ENCODE measurements at places on chromosomes 16 and 17.

GRCh38 chr17:58560511-58560910, 46.1 kb upstream of the MTMR4 start:
- DNase-seq: peak; percentile 6

DNA sequence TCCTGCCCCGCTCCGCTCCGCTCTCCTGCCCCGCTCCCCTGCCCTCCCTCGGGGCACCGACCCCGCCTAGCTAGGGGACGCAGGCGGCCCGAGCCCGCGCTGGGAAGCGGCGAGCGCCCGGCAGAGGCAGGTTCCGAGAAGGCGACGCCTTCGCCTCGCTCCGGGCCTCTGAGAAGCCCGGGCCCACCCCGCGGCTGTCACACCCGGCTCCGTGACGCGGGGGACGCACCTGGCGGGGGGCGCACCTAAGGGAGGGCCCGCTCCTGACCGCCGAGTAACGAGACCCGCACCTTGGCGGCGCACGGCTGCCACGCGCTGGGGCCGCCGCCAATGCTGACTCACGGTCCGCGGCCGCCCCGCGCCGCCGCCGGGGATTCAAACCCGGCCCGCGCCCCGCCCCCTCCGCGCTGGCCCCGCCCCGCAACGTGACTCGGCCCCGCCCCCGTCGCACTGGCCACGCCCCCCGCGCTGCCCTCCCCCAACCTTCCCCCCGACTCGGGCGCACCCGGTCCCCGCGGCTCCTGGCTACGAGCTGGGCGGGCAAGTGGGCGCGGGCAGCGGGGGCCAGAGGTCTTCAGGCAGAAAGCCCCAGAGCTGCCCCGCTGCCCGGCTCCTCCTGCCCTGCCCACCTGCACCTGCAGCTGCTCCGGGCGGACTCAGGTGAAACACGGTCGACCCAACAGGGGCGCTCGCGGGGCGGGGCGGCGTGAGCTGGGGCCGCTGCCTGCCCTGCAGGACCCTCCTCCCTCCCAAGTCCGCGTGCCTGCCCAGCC, 27.8 kb downstream of the GNPTG start:
- DNase-seq: peak; percentile 57

DNA sequence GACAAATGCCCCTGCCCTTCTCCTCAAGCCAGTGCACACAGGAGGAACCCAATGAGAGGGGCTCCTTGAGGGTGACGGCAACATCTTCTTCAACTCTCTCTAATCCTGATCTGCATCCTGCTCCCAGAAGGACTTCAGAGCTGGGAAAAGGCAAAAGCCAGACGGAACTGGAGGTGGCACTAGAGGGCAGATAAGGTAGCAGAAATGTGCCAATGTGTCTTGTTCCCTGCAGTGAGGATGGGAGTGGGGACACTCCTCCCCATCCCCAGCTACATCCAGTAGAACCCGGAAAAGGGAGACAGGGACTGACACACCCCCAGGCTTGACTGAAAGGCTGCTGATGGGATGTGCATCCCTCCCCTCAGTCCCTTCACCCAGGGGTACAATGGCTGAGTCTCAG, 28.5 kb downstream of the SRCIN1 start:
- DNase-seq: no peak

DNA sequence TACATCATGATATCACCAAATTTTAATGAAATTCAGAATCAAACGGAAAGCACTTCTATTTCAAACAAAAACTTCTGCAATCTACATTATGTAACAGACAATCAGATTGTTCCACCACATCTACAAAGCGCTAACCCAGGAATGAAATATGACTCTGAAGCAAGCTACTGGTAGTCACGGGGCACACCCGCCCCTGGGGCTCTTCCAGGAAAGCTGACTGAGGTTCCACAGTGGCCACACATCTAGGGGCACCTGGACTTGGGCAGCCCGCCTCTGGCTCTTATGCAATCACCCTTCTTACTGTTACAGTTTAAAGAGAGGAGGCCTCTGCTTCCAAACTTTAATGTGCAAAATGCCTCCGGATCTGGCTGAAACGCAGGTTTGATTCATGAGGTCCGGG, 27.5 kb downstream of the ZCCHC14 start:
- peak; percentile 92 for DNase-seq

GRCh38 chr17:9414471-9414870, 161.1 kb downstream of the STX8 start:
- no peak for DNase-seq

All from choroid plexus epithelial cell (primary cell).